Right lobe of liver (tissue), 6 donors: ENCODE measurements at places on chromosomes 12 and 14.

GRCh38 chr12:109586385-109587296, 13.0 kb downstream of the MVK start:
- H3K4me1 ChIP-seq = peaks cover 16% of the 10 kb centered on the region
- peaks cover 8% of the 10 kb centered on the region for H3K36me3 ChIP-seq
- H3K27ac ChIP-seq = no peak overlapping the region
- H3K27me3 ChIP-seq = no peaks in the 10 kb centered on the region
- no peak for DNase-seq

DNA sequence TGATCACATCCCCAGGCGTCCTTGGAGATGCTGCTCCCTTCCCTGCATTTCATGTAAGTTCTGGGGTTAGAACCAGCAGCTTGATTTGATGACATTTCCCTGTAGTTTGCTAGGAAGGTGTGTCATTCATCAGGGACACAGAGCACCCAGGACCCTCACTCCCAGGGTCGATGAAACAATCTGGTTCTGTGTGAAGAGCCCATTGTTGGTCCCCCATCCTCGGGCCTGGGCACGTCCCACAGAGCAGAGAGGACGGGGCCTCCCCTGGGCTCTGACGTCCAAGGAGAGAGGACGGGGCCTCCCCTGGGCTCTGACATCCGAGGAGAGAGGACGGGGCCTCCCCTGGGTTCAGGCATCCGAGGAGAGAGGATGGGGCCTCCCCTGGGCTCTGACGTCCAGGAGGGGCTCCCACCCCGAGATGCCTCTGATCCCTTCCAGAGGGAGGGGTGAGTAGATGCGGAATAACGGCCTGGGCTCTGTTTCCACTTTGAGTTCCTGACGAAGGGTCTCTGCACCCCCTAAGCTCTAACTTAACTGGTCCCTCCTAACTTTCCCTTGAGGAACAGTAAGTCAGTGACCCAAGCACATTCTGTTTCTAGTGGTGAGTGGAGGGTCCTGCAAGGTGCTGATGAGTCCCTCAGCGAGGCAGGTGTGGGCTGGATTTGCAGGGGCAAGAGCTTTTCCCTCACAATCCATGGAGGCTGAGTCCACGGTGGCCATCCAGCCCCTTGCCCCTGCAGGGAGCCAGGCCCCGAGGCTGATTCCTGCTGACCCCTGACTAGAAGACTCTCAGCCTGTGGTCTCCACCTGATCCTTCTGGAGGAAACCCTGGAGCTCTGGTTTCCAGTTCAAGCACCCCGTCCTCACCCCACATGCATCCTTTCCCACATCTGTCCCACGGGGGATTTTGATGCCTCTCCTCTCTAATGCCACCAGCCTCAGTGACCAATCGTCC, 35.5 kb upstream of the SFSWAP start:
- H3K4me3 ChIP-seq = no peak overlapping the region
- H3K27me3 ChIP-seq = no peaks in the 10 kb centered on the region
- H3K4me1 ChIP-seq = no peaks in the 10 kb centered on the region
- H3K27ac ChIP-seq = no peak overlapping the region

DNA sequence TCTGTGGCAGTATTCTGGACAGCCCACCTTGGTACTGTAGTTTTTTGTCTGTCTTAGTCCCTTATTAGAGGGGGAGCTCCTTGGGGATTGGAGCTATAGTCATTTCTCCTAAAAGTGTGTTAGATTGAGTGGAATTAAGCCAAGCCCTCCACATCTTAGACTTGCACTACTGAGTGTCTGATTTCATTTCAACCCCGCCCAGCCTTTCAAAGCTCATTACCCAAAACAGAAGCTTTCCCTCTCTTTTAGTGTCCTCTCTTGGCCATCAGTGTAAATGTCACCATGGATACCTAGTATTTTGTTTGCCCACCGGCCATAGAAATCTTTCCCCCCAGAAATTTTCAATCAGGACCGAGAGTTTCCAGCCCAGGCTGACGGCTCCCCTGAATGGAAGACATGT, 74.5 kb downstream of the LRRC74A start:
- no peak overlapping the region for H3K27ac ChIP-seq
- H3K36me3 ChIP-seq = no peaks in the 10 kb centered on the region
- no peaks in the 10 kb centered on the region for H3K27me3 ChIP-seq
- DNase-seq = no peak
- H3K4me3 ChIP-seq = no peak overlapping the region
- H3K4me1 ChIP-seq = no peaks in the 10 kb centered on the region

DNA sequence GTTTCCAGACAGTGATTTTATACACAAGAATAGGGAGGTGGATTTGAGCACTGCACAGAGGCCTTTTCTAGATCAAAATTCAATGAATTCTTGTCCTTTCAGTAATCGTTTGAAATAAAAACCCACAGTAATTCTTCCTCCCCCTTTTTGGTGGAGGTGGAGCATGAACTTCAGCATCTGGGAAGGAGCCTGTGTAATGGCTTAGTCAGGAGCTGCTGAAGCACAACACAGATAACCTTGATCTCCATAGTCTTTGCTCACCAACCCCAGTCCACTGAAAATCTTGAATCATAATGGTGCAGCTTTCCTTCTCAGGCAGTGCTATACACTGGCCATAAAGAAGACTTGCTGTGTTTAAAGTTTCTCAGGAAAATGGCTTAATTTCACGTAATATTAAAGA, 6.4 kb upstream of the TBPL2 start:
- no peak overlapping the region for H3K4me3 ChIP-seq
- H3K27me3 ChIP-seq = no peaks in the 10 kb centered on the region
- no peaks in the 10 kb centered on the region for H3K4me1 ChIP-seq
- H3K36me3 ChIP-seq = no peaks in the 10 kb centered on the region
- H3K27ac ChIP-seq = no peak overlapping the region
- DNase-seq = no peak
